ENCODE measurements at places on chromosomes 7 and 10.

DNA sequence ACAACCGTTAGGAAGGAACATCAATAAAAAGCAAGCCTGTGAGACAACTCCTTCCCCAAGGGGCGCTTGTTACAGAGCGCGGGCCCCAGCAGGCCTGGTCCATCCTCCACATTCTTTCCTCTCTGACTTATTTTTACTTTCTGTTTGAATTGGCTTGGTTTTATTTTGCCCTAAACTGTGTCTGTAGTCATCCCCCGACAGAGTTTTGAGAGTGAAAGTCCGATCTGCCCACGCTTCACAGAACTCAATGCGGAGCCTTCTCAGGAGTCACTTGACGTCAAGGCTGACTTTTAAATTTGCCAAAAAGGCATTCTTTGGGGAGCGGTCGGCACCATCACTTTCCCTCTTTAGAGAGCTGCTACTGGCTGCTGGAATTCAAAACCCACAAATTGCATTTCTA lies 150.1 kb upstream of the KLF6 start:
- peak; percentile 46 for DNase-seq

GRCh38 chr7:108114117-108114841 lies 15.9 kb downstream of the LAMB4 start:
- DNase-seq, result no peak

DNA sequence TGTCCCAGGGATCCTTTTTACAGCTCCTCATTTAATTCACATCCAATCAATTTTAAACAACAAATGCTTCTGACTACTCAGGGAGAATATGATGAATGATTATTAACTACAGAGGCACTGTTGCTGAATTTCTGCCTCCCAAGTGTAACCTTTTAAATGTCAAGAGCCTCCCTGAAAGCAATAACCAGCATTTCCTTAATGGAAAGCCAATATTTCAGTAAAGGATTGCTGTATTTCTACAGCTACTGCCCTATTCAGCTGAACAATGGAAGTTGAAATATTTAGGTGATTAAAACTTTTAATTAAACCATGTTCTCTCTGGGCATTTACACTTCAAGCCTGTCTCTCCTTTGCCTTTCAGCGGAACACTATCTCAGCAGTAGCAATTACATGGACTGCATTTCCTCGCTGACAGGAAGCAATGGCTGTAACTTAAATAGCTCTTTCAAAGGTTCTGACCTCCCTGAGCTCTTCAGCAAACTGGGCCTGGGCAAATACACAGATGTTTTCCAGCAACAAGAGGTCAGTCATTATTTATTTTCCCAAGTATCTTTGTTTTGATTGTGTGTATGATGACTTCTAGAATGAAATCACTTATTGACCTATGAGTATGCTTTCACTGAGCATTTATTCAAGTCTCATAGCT lies 304.7 kb downstream of the BICC1 start:
- DNase-seq, result no peak

GRCh38 chr7:151168003-151168786 lies 701 bp upstream of the GBX1 start:
- DNase-seq, result peak; percentile 42

GRCh38 chr7:46715579-46715978 lies 794.5 kb upstream of the IGFBP3 start:
- no peak for DNase-seq

- DNase-seq, result no peak
Observed at GRCh38 chr10:8656261-8656660, 601.8 kb downstream of the GATA3 start.

DNA sequence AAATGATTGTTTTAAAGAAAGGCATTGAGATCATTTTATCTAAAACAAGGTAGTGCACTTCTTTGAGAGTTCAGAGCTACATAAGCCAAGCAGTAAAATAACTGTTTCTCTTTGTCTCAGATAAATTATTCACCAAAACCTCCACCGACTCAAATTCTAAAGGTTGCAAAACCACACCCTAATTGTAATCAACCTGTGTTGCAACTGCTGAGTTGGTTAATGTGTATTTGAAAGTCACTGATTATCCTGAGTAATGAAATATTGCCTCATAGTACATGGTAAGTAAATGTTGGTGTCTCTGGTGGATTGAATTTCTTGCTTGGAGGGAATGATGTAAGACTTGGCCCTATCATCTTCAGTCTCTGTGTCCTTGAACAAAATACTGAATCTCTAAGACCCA lies 35.9 kb upstream of the CYP2C9 start:
- DNase-seq, result no peak

DNA sequence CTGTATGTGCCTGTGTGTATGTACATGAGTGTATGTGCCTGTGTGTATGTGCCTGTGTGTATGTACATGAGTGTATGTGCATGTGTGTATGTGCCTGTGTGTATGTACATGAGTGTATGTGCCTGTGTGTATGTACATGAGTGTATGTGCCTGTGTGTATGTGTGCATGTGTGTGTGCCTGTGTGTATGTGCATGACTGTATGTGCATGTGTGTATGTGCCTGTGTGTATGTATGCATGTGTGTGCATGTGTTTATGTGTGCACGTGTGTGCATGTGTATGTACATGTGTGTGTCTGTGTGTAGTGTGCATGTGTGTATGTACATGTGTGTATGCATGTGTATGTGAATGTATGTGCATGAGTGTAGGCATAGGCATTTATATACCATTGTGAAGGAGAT lies 274.8 kb downstream of the ADARB2 start:
- DNase-seq, result no peak

DNA sequence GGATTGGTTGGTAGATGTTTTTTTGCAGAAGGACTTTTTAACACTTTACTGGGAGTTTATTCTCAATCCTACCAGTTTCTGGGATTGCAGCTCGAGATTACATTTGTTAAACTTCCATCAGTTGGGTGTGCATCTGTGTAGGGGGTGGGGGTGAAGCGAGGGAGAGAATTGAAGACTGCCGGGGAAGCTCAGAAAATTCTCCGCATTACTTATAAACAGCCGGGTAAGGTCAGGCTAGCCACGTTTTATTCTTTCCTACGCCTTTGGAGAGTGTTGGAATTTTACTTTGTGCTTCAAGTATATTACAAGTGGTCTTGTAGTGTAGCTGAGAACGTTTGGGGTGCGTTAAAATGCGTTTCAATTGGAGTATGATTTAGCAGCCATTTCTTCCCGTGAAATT lies 1.1 kb downstream of the PALS2 start:
- no peak for DNase-seq

DNA sequence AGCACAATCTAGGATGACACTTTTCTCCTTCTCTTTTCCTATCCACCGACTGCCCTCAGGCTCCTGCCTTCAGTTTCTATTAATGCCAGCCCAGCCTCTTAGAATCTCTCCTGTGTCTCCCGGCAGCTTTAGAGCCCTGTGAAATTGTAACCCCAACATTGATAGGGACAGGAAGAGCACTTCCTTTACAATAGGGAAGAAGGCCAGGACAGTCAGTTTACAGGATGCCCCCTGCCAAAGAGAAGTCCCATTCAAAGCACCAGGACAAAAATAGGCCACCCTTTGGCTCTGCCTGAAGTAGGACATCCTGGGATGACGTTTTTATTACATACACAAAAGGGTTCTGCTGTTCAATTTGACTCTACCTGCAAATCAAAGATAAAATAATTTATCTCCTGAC lies 64.7 kb upstream of the ANK3 start:
- DNase-seq, result no peak

GRCh38 chr10:76150139-76150875 lies 718.9 kb downstream of the LRMDA start:
- DNase-seq, result no peak

GRCh38 chr7:123816916-123817315 lies 28.1 kb upstream of the HYAL4 start:
- DNase-seq, result no peak

- DNase-seq, result no peak
Observed at GRCh38 chr10:31578951-31579350, 259.9 kb downstream of the ZEB1 start.

DNA sequence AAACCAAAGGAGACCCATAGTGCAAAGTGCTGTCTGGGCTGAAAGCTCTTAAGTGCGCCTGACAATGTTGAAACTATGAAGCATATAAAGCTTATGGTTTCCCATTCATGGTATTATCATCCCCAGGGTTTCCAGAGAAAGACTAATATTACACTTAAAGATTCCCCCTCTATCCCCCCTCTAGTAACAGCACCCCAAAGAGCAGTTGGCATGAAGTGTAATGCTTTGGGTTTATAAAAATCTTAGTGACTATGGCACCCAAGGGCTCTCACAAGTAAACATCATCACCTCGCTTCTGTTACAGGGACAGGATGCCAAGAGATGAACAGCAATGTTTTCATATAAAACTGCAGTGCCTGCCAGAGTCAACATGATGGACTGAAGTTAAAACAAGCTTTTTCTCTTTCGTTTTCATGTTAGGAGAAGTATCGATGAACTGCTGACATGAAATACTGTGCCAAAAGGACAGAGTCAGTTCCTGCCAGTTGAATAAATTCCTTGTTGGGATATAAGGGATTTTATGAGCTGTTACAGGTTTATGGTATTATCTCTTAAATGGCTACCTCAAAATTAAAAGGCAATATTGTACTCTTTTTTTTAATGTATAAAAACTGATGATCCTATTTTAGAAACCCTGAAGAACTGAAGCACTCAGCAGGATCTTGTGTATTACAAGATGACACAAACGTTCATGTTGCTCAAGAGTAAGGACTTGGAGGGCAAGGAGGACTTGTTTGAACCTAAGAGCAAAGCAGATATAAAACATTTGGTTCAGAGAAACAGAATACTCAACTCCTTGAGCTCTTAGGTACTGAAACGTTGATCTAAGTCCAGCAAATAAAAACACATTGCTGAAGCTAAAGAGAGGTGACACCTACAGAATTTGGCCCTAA lies 203.7 kb upstream of the IMMP2L start:
- no peak for DNase-seq

DNA sequence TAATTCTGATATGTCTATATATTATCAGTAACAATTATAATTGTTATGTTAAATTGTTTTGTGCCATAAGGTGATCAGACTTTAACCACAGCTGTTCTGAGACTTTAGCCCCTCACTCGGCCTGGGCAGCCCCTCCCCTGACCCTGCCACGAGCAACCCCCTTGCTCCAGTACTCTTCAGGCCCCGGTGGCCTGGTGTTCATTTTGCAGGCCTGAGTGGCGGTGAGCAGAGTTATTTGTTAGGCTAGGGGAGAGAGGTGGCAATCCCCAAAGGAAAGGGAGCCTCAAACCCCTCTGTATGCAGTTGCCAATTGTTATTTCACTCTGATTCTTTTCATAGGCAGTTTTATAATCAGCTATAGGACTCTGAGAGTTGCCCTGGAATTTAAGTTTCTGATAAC lies 22.9 kb upstream of the CREB3L2 start:
- DNase-seq, result no peak

- DNase-seq, result no peak
Observed at GRCh38 chr7:1849351-1850041, 179.4 kb downstream of the ELFN1 start.

GRCh38 chr10:94409021-94409657 lies 6.8 kb downstream of the TBC1D12 start:
- DNase-seq, result no peak

DNA sequence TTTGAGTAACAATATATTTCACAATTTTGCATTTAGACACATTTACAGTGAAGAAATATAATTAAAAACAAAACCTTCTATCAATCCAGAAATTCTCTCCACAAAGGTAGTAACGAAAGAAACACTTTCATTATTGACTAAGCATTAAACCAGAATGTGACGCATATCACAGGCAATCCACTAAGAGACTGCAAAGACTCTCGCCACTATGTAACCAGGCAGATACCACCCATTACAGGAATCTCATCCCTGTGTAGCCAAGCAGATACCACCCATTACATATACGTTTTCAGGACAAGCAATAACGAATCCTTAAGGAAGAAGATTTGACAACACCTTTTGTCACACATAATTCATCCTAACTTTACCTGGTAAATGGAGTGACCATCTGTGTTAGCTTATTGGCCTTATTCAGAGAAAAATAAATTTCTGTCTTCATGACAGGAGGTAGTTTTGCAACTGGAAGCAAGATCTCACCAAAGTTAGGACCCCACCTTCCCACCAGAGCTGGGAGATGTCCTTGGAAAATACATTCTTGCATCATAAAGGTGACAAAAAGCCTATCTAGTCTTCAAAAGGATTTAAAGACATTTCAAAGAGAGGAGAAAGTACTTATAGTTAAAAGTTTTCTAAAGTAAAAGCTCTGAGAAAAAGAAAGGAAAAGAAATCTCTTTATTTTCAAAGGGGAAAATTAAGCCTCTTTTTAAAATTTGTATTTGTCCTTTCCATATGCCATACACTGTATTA lies 30.8 kb downstream of the LRRC17 start:
- no peak for DNase-seq

DNA sequence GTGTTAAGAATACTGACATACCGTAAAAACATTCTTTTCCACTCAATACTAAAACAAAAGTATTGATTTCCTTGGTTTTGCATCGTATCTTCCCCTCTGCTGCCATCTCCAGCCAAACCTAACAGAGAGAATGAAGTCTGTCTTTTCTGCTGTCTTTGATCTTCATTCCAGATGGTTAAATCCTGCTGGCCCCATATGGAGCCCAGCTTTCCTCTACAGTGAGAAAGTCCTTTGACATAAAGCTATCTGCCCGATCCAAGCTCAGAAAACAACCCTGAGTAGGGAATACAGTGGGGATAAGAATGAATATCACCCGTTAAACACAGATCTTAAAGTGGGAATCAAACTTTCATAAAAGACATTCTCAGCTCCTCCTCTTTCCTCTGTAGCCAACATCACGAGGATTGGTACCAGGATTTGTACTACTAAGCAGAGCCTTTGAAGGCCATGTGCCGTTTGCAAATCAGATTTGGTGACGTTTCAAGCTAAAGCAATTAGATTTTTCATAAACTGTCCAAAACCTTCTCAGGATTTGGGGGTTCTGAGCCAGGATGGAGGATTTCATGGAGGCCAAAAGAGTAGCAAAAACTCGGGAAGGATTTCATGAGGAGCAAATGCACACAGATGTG lies 30.8 kb upstream of the GPAM start:
- DNase-seq, result no peak

GRCh38 chr7:30252885-30253795 lies 31.3 kb upstream of the ZNRF2 start:
- DNase-seq, result no peak

DNA sequence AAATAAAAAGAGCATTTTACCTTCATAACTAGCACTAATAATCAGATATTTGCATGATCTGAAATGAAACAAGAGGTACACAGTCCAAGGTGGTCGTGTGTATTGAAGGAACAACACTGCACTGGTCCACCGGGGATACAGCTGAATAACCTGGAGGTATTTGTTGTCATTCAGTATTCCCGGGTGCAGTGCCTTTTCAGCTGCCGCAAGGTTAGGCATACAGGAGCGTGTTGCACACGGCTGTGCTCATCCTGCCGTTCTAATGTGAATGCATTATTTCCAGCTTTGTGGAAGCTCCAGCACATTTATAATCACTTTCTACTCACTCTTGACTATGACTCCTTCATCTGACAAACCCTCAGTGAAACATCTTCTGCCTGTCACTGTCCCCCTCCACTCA lies 377.8 kb downstream of the GFRA1 start:
- no peak for DNase-seq

- no peak for DNase-seq
Observed at GRCh38 chr7:87234949-87235348, 15.4 kb upstream of the TMEM243 start.

DNA sequence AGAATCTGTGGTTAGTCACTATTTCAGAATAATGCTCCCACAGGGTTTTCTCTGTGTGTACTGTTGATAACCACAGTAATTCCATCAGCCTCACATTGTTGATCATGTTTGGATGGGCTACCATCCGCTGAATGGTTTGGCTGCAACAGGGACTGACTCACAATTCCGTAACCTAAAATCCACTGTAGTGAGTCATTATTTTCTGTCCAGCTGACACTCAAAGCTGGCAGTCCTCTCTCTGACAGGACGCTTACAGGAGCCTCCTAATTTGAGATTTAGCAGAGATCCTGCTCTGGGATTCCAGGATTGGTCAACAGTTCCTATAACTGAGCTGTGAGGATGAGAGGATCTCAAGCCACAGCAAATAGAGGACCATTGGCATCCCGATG lies 32.7 kb downstream of the VWA2 start:
- no peak for DNase-seq
